Left ventricle myocardium superior (tissue), 1 donor: ENCODE measurements at places on chromosomes 3 and 15.

DNA sequence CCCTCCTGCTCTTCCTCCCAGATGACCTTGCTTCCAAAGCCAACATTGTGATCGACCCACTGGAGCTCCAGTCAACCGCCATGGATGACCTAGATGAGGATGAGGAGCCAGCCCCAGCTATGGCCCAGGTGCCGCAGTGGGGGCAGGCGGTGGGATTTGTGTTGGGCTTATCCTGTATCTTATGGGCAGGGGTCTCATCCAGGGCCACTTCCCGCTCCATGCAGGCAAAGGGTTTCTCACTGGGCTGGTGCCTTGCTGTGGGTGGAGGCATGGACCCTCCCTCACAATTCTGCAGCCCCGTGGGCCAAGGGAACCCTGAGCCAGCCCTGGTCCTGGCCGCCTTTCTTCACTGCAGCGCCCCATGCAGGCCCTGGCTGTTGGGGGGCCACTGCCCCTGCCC, 14.9 kb downstream of the AMIGO3 start:
- DNase-seq: no peak

DNA sequence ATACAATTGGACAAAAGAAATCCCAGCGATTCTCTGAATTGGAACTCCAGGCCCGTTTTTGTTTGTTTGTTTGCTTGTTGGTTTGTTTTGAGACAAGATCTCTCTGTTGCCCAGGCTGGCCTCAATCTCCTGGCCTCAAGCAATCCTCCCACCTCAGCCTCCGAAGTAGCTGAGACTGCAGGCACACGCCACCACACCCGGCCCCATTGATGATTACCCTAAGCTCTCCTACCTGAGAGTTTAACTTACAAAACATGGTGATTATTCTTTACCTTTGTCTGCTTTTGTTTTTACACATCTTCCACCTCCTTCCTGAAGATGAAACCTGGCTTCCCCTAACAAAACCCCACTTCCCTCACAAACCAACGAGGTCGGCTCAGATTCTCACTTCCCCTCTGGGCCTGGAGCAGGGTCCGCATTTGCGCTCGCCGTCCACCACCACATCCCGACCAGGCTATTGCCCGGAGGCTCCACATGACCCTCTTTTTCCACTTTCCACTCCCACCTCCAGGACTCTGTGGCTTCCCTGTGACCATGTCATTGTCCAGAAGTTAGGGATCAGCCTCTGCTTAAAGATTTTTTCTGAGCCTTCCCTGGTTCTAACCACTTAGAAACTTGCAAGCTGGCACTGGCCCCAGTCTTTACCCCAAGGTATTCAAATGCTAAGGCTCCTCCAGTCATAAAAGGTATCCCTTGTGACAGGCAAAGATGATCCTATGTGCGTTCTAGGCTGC, 14.8 kb downstream of the KLHL6 start:
- no peak for DNase-seq

DNA sequence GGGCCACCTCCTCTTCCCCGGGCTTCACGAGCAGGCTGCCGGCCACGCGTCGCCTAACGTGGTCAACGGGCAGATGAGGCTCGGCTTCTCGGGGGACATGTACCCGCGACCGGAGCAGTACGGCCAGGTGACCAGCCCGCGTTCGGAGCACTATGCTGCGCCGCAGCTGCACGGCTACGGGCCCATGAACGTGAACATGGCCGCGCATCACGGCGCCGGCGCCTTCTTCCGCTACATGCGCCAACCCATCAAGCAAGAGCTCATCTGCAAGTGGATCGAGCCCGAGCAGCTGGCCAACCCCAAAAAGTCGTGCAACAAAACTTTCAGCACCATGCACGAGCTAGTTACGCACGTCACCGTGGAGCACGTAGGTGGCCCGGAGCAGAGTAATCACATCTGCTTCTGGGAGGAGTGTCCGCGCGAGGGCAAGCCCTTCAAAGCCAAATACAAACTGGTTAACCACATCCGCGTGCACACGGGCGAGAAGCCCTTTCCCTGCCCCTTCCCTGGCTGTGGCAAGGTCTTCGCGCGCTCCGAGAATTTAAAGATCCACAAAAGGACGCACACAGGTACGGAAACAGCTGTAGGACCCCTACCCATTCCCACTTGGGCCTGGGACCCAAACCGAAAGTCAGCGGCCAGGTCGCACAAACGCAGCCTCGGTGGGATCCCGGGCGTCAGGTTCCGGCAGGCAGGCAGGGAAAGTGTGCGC, 1.5 kb downstream of the ZIC1 start:
- no peak for DNase-seq

DNA sequence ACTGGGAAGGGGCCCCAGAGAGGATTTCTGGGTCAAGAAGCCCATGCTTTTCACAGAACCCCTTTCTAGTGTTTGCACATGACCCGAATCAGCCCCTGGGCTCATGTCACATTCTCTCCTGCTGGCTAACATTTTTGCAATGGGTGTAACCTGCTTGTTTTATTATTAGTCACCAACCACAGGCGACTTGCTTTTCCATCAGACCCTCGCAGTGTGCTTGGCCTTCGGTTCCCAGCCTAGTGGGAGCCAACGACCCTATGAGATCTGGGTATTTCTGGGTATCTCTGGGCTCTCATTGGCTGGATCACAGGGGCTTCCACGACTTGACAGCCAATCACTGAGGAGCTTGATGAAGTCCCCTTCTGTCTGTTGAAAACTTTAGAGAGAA, 11.0 kb upstream of the FBLN2 start:
- no peak for DNase-seq

DNA sequence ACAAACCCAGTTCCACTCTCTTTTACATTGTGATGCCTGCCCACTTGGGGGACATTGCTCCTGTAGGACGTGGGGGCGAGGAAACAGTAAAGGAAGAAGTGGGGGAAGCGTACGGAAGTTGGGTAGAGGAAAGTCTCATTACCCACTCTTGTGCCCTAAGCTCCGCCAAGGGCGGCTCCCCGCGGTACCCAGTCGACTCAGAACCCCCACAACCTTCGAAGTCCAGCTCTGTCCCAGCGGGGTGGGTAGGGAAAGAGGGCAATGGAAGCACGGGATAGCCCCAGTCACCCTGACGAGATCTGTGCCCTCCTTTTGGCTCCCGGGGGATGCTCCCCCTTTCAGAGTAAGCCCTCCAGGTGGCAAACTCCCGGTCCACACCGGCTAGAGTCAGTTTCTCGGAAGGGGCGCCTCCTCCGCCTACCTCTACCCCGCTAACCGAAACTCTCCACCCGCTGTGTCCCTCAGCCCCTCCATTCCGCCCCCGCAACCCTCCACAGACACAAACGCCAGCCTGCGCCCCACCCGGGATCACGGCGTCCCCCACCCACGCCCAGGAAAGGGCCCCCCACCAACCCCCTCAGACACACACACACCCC, 527 bp downstream of the CSNK1G1 start:
- no peak for DNase-seq

GRCh38 chr3:135325726-135326235, 530.7 kb downstream of the EPHB1 start:
- DNase-seq: peak; percentile 39

GRCh38 chr3:119457246-119457645, 6.2 kb downstream of the TMEM39A start:
- DNase-seq: no peak

DNA sequence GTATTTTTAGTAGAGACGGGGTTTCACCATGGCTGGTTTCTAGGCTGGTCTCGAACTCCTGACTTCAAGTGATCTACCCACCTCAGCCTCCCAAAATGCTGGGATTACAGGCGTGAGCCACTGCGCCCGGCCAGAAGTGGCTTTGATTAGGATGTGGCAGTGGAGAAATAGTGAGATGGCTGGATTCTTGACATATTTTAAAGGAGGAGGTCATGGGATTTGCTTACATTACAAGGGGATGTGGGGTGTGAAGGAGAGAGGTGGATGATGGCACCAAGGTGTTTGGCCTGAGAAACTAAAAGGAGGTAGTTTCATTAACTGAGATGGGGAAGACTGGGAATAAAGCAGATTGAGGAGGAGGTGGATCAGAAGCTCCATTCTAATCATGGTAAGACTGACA, 15.0 kb upstream of the LTF start:
- DNase-seq: no peak

GRCh38 chr3:48727511-48727910, 10.5 kb upstream of the IP6K2 start:
- DNase-seq: no peak

DNA sequence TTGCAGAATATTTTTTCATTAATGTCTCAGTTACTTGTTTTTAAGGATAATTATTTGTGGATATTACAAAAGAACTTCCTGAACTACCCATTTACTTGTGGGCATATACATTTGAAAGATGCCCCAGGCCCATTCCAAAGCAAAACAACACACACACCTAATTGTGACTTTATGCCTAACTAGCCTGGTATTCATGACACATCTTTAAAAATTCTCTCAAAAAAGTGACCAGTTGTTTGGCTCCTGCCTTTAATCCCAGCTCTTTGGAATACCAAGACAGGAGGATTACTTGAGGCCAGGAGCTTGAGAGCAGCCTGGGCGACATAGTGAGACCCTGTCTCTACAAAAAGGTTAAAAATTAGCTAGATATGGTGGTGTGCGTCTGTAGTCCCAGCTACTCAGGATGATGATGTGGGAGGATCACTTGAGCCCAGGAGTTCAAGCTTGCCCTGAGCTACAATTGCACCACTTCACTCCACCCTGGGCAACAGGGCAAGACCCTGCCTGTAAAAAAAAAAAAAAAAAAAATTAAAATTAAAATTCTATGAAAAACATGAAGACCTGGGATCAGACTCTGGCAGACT, 51.7 kb upstream of the SLC4A7 start:
- no peak for DNase-seq

DNA sequence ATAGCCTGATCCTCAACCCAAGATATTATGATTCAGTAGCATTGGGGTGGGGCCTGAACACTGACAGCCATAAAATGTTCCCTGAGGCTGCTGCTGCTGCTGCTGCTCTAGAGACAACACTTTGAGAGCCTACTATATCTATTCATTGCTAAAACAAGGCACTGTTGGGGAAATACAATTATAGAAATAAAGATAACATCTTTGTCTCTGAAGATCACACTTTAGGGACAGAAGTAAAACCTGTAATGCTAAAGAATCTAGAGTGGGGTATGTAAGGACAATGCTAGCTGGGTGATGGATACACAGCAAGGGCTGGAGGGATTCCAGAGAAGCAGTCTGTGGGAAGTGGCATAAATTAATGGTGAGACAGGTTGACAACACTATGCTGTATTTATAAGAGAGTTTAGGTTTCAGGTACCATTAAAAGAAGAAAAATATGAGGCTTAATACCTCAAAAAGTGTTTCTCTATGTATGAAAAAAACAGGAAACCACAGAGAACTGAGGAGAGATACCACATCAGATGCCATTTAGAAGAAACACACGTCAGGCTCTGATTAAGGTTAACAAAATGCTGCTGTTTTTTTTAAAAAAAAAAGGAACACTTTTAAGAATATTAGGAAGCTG, 115.9 kb downstream of the CBLB start:
- DNase-seq: no peak

DNA sequence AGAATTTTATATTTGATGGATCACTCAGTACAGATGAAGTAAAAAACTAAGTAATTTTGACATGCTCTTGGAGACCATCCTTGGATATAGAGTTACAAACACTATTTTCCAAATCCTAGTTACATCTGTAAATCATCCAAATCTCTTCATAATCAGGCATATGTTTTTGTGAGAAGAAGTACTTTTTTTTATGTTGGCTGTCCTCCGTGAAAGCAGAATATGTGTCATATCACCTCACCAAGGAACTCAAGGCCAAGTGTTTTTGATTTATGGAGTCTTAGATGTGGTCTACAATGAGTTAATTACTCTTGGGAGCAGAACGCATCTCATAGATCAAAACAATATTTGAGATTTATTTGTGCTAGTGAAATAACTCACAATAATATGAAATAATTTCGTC, 416.5 kb upstream of the TGFBR2 start:
- no peak for DNase-seq

- DNase-seq: peak; percentile 42
Observed at GRCh38 chr15:77034695-77035489, 36.0 kb downstream of the TSPAN3 start.

DNA sequence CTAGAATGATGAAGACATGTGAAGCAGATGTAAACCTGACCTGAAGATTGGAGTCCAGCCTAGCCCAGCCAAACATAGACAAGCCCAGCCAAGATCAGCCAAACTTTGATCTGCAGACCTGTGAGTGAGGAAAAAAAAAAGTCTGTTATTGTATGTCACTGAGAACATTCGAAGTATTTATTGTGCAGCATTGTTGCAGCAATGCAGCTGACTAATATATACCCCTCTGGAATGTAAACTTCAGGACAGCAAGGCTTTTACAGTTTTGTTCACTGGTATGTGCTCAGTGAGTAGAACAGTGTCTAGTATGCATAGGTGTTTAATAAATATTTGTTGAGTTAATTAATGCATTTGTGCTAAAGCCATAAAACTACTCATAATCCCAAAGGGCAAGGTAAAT, 23.4 kb downstream of the TMEM202 start:
- no peak for DNase-seq

DNA sequence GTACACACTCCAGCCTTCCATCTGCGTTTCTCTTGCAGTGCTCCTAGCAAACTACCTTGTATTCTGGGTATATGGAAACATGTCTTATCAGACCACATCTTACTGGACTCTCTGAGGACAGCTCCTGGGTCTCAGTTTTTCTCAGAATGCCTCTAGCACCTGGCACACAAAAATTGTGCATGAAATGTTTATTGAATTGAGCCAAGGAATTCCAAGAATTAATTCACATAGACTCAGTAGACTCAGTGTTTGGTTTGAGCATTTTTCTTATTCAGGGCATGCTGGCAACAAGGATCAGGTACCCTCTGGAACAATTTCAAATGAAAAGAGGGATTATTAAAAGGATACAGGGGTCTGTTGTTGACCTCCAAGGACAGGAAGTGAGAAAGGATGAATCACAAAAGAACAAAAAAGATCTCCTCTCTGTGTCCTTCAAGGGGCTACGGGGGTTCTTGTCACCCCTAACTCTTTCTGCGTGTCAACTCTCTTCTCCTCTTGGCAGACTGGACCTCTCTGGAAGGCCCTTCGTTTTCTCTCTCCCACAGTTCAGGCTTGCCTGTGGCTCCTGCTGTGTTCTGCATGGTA, 270.0 kb upstream of the HES1 start:
- DNase-seq: no peak

- DNase-seq: no peak
Observed at GRCh38 chr3:82202269-82202668, 440.8 kb upstream of the GBE1 start.

DNA sequence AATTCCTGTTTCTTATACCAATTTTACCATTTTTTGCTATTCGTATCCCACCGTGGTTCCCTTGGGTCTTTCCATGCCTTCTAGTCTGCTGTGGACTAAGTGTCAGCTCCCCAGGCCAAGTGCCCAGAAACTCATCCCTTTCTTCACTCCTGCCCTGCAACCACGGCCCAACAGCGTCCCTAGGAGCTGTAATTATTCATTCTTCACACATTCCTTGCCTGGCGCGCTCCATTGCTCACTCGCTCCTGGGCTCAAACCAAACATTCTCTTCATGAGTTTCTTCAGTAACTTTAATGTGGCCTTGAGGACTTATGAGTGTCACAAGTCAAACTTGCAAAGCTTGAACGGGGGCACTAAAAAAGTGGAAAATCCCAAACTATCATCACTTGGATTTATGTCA, 15.7 kb downstream of the GABRB3 start:
- DNase-seq: no peak

- no peak for DNase-seq
Observed at GRCh38 chr15:43934480-43934879, 107.7 kb downstream of the WDR76 start.

- DNase-seq: no peak
Observed at GRCh38 chr15:97899981-97900380, 60.5 kb upstream of the ARRDC4 start.
